KBM-7 (cell line): ENCODE measurements at places on chromosomes 5 and 9.

GRCh38 chr5:36679221-36679989 is 73.0 kb downstream of the SLC1A3 start:
- DNase-seq = no peak

DNA sequence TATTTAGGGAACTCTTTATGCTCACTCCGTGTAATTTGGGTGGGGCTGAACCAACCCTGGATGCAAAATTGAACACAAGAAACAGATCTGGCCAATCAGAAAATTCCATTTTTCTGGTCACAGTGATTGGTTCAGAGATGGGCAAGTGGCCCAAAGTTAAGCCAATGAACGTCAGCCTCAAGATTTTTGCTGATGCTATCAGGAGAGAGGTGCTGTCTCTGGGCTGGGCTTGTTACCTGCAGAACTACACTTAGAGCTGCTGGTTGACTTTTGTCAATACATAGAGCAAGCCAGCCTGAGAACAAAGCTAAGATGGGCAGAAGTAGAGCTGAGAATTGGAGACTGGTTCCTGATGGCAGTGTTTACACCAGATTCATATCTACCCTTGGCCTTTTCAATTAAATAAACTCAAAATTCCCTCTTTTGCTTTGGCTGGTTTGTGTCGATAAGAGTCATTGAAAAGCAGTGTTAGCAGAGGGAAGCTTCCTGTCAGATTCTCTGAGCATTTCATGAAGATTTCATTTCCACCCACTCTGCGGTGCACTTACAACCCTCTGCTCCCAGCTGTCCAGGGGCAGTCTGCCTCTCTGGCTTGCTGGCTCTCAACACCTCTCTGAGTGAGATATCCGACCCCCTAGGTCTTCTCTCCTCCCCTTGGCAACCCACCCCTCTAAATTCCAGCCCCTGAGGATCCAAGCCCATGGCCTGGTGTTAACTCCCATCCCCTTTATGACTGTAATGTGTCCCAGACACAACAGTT is 64.5 kb upstream of the PPARGC1B start:
- DNase-seq = no peak

DNA sequence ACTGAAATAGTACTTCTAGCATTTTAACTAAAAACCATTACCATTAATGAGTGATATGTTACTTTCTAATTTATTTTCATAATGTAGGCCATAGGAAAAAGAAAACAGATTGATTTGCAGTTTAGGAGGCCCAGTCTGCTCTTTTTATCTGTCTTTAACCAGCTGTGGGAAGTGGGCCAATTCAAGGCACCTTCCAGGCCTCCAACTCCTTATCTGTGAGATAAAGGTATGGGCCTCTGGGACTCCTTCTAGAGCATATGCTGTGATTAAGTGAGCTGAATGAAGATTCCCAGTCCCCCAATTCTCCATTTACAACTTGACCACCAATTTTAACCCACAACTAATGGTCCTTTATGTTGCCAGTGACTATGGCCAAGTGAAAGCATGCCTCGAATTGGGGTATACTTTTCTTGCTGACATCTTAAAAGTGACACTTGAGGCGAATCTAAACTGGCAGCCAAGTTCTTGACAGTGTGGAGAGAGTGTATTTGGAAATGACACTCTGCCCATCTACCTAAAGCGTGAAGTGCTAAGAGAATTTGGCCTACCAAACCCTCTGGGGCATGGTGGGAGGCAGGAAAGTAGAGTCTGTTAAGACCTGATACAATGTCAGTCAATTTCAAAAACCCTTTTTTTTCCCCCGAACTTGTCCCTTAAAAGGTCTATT is 88.3 kb downstream of the PIK3R1 start:
- DNase-seq = no peak

- DNase-seq = no peak
These were observed 119.3 kb upstream of the MAN2A1 start for GRCh38 chr5:109570362-109570874.

DNA sequence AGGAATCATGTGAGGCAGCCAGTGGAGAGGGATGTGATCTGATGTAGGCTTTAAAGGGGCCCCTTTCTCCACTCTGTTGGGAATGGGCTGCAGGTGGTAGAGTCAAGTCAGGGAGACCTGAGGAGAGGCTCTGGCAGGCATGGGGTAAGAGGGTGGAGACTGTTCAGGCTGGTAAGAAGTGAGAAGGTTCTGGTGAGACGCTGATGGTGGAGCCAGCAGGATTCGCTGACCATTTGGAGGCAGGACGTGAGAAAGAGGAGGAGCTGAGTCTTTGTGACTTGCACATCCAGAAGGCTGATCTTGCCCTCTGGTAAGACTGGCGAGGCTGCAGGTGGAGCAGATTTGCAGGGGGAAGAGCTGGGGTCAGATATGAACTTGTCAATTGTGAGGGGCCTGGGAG is 248.0 kb downstream of the NSG2 start:
- no peak for DNase-seq

GRCh38 chr5:132392978-132393825 is 23.7 kb downstream of the SLC22A5 start:
- no peak for DNase-seq

- DNase-seq = no peak
These were observed 170.1 kb downstream of the GOLPH3 start for GRCh38 chr5:32003981-32004380.

GRCh38 chr5:174527916-174528540 is 196.4 kb upstream of the MSX2 start:
- peak; percentile 73 for DNase-seq

- peak; percentile 7 for DNase-seq
These were observed 27.5 kb downstream of the FSD1L start for GRCh38 chr9:105475302-105475701.

DNA sequence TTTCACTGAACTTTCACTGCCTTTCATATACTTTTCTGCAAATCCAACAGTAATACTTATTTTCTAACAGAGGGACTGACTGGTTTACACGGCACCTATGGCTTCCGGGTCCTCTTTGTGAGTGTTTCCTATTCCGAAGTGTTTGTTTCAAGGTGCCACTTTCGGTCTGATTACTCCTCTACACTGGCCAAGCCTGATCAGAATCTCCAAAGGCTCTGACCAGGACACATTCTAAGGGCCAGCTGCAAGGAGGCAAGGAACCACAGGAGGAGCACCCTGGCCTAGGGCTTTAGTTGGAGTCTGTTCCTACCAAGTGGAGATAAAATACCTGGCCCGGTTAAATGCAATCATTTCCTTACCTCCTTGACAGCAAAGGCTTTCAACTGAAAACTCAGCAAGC is 132.1 kb downstream of the GLIS3 start:
- DNase-seq = no peak

DNA sequence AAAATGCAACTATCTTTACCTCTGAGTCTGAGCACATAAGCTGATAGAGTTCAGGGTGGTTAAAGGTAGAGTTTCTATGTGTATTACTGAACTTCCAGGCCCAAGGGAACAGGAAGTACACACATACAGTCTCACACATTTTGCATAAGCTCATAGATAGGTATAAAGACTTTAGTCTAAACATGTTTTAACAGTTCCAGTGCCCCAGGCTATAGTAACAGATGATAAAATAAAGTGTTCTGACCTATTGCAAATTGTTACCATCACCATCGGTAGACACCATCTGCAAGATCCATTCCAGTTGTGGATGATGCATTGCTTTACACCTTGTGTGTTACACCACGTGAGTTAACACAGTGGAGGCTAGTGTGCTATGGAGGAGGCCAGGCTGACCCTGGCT is 95.8 kb downstream of the TMEM174 start:
- no peak for DNase-seq

DNA sequence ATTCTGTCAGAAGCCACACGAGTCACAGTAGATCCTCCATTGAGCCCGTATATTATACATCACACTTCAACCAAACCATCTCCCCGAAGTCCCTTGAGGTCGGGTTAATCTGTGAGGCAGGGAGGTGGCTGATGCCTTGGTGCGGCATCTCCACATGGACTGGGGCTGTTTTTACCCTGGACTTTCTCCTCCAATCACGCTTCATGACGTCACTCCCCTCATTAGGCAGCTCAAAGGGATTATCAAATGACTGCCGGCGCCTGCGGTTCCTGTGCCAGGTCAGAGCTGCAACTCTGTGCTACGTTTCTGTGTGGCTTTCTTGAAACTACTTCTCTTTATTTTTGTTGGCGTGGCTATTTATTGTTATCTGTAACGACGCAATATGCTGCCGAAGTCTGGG is 53.7 kb downstream of the TMOD1 start:
- DNase-seq = no peak

DNA sequence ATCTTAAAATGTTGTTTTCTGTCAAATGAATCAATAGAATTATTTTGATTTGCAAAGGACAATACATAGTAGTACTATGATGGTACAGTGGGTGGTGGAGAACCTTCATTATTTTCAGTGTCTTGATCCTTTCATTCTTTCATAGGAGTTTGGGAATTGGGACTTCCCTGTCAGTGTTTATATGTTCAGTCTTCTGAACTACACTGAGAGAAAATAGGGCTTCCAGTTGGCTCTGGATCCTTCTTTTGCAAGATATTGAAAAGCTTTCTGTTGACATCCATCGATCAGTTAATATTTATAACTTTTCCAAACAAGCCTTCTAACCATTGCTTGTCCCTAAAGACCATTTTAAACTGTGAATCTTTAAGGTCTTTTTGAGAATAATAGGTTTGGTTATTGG is 94.7 kb downstream of the XRCC4 start:
- no peak for DNase-seq

GRCh38 chr9:106535439-106535838 is 327.5 kb upstream of the ZNF462 start:
- DNase-seq = no peak

DNA sequence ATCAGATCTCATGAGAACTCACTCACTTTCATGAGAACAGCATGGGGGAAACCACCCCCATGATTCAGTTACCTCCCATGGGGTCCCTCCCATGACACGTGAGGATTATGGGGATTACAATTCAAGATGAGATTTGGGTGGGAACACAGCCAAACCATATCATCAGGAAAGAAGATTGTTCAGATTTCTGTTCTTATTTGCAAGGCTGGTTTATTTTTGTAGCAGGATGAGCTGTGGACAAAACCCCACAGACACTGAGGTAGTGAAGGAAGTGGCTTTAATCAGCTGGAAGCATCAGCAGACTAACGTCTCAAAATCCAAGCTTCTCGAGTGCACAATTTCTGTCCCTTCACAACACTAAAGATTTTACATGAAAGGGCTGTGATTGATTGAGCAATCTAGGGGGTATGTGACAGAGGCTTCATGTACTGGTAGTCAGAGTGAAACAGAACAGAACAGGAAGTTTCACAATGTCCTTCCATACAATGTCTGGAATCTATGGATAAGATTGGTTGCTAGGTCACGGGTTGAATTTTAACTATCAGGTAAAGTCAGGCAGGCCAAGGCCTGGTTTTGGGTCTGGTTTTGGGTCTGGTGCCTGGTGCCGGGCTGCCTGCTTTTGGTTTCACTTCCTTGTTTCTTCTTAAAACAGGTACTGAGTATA is 91.3 kb upstream of the ZNF366 start:
- peak; percentile 71 for DNase-seq

GRCh38 chr5:150043657-150044328 is 42.6 kb downstream of the CSF1R start:
- DNase-seq = peak; percentile 82
